Neural crest cell (in vitro differentiated cells): ENCODE measurements at places on chromosomes 13 and 19. TPM values are rescaled to one million over a fixed set of nuclear protein-coding genes. Genes with fewer than 3 reads are reported as not detected.

Gene KIR3DL2
- total RNA-seq: not detected in 2 replicates

Gene PSG7
- not detected in 2 replicates for total RNA-seq

DNA sequence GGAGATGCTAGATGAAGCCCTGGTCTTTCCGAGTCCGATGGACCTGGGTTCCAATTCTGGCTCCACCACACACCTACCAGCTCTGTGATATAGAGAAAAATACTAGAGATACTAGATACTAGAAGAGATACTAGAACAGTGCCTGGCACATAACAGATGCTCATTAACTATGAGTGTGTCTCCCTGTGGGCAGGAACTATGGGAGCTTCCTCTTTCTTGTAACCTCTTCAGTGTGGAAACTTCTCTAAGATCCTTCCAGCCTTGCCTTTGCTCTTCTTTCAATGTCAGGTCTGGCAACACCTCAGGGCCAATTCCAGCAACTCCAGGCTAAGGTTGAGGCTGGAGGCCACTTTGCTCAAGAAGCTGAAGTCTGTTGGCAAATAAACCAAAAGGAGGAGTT lies 143.9 kb downstream of the KATNAL1 start:
- DNase-seq: no peak

Gene RYR1
- total RNA-seq: 1.1 and 1.5 TPM in 2 replicates

GRCh38 chr13:35826626-35827254 lies 304.4 kb downstream of the DCLK1 start:
- no peak for DNase-seq

- DNase-seq: no peak
Measured at GRCh38 chr19:35284153-35285094, 2.1 kb downstream of the HAMP start.

Gene ADGRE1
- total RNA-seq: not detected in 2 replicates

DNA sequence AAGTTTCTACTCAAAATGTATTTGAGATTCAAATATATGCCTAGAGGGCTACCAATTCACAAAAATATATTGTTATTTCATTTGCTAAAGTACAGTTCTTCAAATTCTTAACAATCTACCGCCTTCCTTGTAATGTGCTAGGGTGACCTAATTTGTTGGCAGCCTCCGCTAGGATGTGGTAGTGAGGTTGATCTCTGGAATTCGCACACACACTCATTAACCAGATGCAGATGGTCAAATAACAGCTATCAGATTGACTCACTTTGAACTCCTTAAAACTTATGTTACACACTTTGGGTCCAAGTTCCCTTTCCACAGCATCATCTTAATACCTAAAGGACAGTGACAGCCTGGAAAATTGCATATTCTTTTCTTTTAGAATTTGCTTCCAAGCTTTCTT lies 367.3 kb downstream of the DCT start:
- DNase-seq: no peak

GRCh38 chr13:87919956-87920355 lies 248.8 kb downstream of the SLITRK5 start:
- DNase-seq: no peak

GRCh38 chr13:100454876-100455275 lies 133.7 kb downstream of the GGACT start:
- DNase-seq: no peak

DNA sequence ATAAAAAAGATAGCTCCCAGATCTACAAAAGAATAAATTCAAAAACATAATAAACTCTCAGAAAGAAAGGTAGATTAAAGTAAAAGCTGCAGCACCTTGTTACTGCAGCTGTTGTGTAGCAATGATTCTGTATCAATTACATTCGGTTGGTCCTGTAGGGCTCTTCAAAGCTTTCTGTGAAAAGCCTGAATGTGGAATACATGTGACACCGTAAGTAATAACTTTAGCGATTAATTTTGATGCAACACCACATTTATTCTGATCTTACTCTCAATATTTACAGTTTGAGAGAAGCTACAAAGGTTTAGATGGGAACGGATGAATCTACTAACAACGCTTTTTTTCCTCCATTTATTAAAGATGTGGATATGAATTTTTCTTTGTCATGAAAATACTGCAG lies 279.2 kb downstream of the DACH1 start:
- no peak for DNase-seq

Gene DLEU7
- total RNA-seq: 0.51 and 0.98 TPM in 2 replicates
